Activated CD4-positive, alpha-beta T cell treated with anti-CD3 and anti-CD28 coated beads, Interleukin-2, amount 50 U/mL, for 48 hours (primary cell): ENCODE measurements at places on chromosomes 1 and 21.

- DNase-seq = no peak
These were observed 21.0 kb downstream of the SLC27A3 start for GRCh38 chr1:153795934-153796785.

- DNase-seq = no peak
These were observed 176.5 kb downstream of the KAZN start for GRCh38 chr1:14774988-14775387.

- DNase-seq = no peak
These were observed 86.5 kb upstream of the KAZN start for GRCh38 chr1:14511796-14512585.

GRCh38 chr1:17200246-17200645 lies 4.7 kb upstream of the PADI1 start:
- no peak for DNase-seq

DNA sequence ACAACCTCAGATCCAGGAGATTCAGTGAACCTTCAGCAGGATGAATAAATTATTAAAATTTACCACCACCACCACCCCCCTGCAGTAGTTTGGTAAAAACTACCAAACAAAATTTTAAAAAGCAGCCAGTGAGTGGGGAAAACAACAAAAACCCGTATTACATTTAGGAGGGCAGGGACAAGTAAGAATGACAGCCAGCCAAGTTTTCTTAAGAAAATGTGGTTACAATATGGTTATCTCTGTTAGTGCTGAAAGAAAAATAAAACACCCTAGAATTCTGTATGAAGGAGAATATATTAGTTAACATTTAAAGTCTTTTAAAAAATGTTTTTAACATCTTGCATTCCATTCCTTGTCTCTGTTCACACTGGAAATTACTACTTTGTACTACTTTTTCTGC lies 14.7 kb downstream of the CD46 start:
- no peak for DNase-seq

- no peak for DNase-seq
These were observed 6.1 kb upstream of the KHDRBS1 start for GRCh38 chr1:32007591-32007940.

- no peak for DNase-seq
These were observed 63.3 kb downstream of the TNR start for GRCh38 chr1:175679981-175680652.

GRCh38 chr1:202192770-202193613 lies 607 bp upstream of the LGR6 start:
- peak; percentile 69 for DNase-seq

DNA sequence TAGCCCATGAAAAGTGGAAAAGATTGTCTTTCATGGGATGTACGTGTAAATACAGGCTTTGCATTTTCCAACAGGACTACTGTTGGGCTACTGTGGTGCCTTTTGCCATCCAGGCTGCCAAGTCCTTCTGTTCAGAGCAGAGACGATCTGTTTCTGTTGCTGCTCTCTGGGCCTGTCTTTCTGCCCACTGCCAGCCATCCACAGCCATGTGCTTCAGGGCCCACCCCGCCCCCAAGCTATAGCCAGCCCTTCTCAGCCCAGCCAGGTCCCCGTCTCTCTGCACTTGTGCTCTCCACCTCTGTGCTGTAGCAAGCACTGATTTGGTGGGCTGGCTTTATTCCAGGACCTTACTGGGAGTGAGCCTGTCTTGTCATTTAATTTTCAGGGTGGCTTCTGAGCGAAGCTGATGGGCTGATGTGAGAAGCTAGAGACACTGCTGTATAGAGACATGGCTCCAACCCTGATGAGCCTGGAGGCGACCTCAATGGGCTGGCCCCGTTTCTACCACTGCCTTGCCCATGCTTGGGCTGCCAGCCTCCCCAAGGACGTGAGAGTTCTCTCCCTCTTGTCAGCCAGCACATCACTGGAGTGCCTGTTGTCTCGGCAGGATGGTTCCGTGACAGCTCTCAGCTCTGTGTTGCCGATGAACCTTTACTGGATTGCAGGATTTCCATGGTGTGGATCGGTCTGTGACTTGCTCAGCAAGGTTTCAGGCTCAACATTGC lies 137.8 kb downstream of the PEX14 start:
- DNase-seq = no peak

DNA sequence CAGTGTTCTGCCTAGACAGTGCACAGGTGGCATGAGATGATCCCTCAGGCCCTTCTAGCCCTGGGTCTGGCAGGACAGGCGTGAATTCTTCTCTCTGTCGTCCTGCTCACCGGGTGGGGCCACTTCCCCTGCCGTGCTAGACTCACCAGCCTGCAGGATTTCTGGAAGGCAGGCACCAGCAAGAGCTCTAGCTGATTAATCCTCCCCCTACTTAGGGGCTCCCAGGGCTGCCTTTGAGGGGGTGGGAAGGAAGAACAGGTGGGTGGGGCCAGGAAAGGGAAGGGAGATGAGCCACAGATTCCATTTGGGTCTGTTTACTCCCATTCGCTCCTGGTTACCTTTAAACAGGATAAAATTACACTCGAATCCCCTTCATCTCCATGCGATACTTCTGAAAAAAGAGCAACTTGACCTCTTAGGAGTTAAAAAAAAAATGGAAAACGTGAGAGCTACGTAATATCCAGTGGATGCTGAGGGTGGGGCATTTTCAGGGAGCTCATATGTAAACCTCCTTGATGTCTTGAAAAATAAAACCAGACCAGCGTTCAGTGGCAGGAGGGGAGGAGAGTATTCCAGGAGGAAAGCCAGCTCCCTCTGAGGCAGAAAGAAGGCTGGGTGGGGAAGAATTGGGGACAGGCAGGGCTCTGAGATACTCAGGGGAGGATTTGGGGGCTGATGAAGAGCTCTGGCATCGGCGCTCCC lies 665.5 kb downstream of the PTPRU start:
- no peak for DNase-seq

DNA sequence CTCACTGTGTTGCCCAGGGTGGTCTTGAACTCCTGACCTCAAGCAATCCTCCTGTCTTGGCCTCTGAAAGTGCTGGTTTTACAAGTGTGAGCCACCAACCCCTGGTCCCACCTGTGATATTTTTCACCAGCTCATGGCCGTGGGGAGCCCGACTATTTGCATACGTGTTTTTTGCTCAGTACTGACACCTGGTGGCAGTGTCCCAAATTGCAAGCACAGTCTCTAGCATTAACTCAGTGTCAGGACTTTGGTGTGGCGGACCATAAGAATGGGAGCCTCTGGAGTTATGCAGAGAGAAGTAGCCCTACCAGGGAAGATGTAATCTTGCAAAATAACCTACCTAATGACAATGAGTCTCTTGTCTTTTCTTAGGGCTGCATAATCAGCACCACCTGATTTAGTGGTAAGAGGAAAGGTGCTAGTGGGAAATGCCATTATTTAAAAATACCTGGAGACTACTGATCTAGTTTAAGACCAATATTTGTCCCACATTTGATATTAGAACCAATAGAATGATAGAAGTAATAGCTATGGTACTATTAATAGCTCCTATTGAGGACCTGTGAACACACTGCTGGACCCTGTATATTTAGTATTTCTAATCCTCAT lies 305.4 kb downstream of the DISC1 start:
- DNase-seq = peak; percentile 71

DNA sequence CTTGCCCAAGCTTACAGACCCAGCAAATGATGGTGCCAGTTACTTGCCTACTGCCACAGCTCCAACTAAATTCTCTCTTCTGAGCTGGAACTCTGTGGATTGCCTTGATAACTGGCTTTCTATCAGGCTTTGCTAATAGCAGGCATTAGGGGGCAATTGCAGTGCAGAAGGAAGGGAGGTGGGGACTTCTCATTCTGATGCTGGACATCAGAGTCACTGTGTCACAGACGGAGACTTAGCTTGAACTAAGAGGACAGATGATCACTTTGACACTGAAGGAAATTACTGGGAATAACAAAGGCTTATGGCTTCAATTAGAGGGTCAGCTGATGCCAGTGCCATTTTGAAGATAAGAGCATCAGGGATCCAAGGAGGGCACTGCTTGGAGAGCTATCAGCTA lies 114.5 kb downstream of the DDX20 start:
- DNase-seq = no peak
